A375 (cell line): ENCODE measurements at places on chromosomes 4 and X. TPM values are rescaled to one million over a fixed set of nuclear protein-coding genes. Genes with fewer than 3 reads are reported as not detected.

Gene FAM3A
- 43.0 and 45.9 TPM in 2 replicates for total RNA-seq

Gene UGT8
- 6.8 and 7.7 TPM in 2 replicates for total RNA-seq

Gene PRKG2
- total RNA-seq: 0.56 and 0.64 TPM in 2 replicates

Gene MEPE
- not detected in 2 replicates for total RNA-seq

Gene MAGEA4
- total RNA-seq: 922 and 926 TPM in 2 replicates

Gene PPP2R2C
- 0.72 and 3.9 TPM in 2 replicates for total RNA-seq

Gene PLAC8
- total RNA-seq: 6.5 and 7.5 TPM in 2 replicates

Gene MTNR1A
- 0.49 TPM in 1 of 2 replicates, not detected in the other for total RNA-seq

Gene LNX1
- total RNA-seq: 3.2 and 3.4 TPM in 2 replicates

Gene PDCL2
- total RNA-seq: 3.0 and 3.1 TPM in 2 replicates

Gene PAGE2
- total RNA-seq: 116 and 139 TPM in 2 replicates

Gene S100G
- total RNA-seq: not detected in 2 replicates

Gene CENPVL1
- not detected in 2 replicates for total RNA-seq

Gene SPANXN3
- total RNA-seq: not detected in 2 replicates

Gene ARAP2
- 8.9 and 11.7 TPM in 2 replicates for total RNA-seq

Gene PFKFB1
- 0.15 and 0.19 TPM in 2 replicates for total RNA-seq

Gene NKRF
- 10.0 and 11.5 TPM in 2 replicates for total RNA-seq

Gene MCUB
- 19.9 and 30.7 TPM in 2 replicates for total RNA-seq

Gene MAGEC3
- total RNA-seq: 0.68 and 0.93 TPM in 2 replicates

Gene POF1B
- 0.05 TPM in 1 of 2 replicates, not detected in the other for total RNA-seq

Gene GDPD2
- total RNA-seq: 0.04 TPM in 1 of 2 replicates, not detected in the other

Gene DCHS2
- total RNA-seq: 0.19 and 0.75 TPM in 2 replicates

Gene SULT1B1
- 0.11 and 0.13 TPM in 2 replicates for total RNA-seq

Gene OPRPN
- total RNA-seq: not detected in 2 replicates

Gene ERAS
- total RNA-seq: not detected in 2 replicates

Gene FHDC1
- total RNA-seq: 0.80 and 0.87 TPM in 2 replicates

Gene BANK1
- total RNA-seq: 0.08 and 0.11 TPM in 2 replicates

Gene NEUROG2
- total RNA-seq: 0.26 TPM in 1 of 2 replicates, not detected in the other

Gene RASGEF1B
- total RNA-seq: 0.13 TPM in 1 of 2 replicates, not detected in the other

Gene XG
- total RNA-seq: 0.98 and 1.5 TPM in 2 replicates

Gene CCNA2
- total RNA-seq: 63.8 and 66.1 TPM in 2 replicates

Gene CAPN6
- not detected in 2 replicates for total RNA-seq

Gene GC
- not detected in 2 replicates for total RNA-seq

Gene DIAPH2
- 8.1 and 13.2 TPM in 2 replicates for total RNA-seq

Gene BBS7
- 9.2 and 10.7 TPM in 2 replicates for total RNA-seq

Gene THOC2
- 64.6 and 80.1 TPM in 2 replicates for total RNA-seq

Gene ADAMTS3
- 5.0 and 5.2 TPM in 2 replicates for total RNA-seq

Gene MAGEA10
- total RNA-seq: 10.1 and 12.9 TPM in 2 replicates

Gene PCYT1B
- total RNA-seq: 1.4 and 3.0 TPM in 2 replicates
